Lower leg skin (tissue), 4 donors: ENCODE measurements at places on chromosomes 11 and 22. TPM values are rescaled to one million over a fixed set of nuclear protein-coding genes. Genes with fewer than 3 reads are reported as not detected.

DNA sequence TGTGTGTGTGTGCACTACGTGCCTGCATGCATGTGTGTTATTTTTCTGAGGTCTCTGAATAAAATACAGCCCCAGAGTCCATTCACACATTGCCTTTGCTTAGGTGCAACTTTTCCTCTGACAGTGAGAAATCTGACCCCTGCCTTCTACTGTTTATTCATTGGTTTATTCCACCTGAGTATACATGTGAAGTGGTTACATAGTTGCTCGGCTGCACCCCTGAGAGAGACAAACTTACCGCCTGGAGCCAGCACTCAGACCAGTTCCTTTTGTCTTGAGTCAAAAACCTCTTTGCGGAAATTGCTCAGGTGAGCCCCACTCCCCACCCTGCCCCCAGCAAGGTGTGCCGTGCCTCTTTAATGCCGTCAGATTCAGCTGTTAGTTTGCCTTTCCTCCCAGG is 363.6 kb downstream of the BRD1 start:
- DNase-seq = no peak

- DNase-seq = no peak
Observed at GRCh38 chr22:28329186-28330073, 350.2 kb downstream of the TTC28 start.

DNA sequence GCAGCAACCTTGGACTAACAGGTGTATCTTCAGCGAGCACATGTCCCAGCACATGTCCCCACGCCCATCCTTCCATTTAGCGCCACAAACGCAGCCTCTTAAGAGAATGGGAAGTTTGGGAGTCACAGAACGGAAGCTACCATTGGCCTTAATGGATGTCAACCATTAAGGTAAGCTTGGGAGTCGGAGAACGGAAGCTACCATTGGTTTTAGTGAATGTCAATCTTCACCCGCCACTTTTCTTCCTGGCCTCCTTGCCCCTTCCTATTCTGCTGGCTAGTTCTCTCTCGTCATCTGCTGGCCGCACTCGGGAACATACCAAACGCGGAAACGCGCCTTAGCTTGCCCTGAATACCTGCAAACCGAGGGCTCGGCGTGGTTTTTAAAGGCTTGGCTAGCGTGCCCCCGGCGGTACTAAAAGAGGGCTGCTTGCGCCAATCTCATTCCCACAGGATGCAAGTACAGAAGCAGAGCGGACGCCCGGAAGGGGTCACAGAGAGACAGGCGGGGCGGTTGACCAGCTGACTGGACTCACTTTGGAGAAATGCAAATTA is 24.3 kb downstream of the GLYATL1 start:
- DNase-seq = no peak

- DNase-seq = no peak
Observed at GRCh38 chr22:22368516-22368915, 123.9 kb downstream of the VPREB1 start.

GRCh38 chr11:65726660-65727059 is 6.1 kb upstream of the RNASEH2C start:
- DNase-seq = no peak

GRCh38 chr11:96051820-96052219 is 127.9 kb upstream of the MTMR2 start:
- DNase-seq = no peak

The EIF3M gene
- 410 TPM for total RNA-seq

The CELF1 gene
- 80.6 TPM for total RNA-seq
